ENCODE measurements at places on chromosomes 7 and 10.
A peak's percentile ranks its signal among the peaks of the same experiment; 100 is the strongest.

- peak; percentile 52 for DNase-seq
These were observed 63.5 kb downstream of the LGI1 start for GRCh38 chr10:93821051-93821772.

GRCh38 chr10:50917486-50917885 is 32.1 kb upstream of the A1CF start:
- DNase-seq, result peak; percentile 60

DNA sequence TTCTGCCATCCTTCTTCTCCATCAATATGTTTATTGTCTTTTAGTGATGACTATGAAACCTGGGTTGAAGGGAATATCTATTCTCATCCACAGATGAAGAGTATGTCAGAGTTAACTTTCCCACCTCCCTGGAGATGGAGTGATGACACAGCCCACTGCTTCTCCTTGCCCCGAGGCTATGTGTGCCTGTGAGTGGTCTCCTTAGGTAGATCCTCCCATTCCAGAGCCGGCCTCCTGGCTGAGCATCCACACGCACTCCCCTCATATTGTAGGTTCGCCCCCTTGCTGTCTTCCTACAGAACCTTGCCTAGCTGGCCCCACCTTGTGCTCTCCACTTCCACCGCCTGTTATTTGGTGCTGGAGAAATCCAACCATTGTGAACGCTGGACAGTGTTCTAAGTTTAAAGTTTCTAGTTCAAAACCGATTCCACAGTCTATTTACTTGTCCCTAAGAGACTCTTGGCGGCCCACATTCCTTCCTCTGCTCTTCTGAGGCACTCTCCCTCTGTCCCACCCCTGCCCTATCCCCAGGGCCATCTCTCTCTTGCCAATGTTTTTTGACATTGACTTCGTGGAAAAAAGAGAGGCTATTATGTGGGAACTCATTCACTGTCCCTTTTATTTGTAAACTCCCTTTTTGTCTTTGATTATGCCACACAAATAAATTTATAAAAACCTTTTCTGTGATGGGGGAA is 168.0 kb downstream of the ZNF438 start:
- DNase-seq, result no peak

DNA sequence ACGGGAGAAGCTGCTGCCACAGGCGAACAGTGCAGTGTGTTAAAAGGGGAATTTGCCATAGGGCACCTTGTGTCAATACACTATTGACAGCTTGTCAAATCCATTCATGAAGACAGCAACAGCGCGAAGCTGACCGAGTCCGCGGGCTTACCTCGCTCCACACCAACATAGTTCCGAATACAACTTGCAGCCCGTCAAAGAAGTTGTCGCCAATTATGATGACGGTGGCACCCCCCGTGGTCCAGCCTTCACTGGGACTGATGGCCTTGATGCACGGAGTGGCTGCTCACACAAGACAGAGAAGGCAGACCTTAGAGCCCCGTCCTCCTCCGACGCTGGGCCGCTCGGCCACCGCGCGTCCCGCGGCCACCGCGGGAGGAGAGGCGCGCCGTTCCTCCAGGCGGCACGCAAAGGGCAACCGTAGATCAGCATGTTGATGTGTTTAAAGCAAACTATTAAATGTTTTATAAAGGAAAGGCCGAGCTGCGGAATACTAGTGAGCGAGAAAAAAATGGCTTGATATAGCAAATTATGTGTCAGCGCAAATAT is 96.4 kb downstream of the EBF3 start:
- no peak for DNase-seq

DNA sequence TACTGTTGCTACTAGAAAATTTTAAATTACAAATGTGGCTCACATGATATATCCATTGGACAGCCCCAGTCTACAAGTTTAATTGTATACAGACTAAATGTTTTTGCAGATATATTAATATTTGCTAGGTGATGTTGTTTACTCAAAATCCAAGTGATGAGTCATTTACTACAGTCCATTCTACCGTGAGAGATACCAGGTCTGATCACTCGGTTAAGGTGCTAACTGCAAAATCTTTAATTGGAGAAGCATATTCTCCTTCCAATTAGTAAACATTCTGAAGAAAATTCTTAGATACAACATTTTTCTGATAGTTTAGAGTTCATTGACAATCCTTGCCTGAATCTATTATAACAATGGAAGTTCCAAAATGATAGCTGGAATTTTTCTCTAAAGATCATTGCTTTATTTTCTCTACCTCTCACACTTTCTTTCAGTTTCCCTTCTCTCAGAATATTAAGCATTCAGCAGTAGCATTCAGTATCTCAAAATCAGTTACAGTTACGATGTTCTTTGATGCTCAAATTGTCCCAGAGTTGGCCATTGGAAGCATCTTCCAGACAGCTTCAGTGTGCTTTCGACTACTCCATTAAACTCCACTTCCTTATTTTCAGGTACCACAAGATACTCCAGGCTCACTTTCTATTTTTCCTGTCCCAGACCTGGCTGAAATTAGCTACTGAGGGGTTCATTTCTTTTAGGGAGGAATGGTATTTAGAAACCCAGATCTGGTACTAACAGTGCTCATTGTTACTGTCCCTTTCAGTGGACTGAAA is 2.3 kb downstream of the ABCB1 start:
- no peak for DNase-seq

DNA sequence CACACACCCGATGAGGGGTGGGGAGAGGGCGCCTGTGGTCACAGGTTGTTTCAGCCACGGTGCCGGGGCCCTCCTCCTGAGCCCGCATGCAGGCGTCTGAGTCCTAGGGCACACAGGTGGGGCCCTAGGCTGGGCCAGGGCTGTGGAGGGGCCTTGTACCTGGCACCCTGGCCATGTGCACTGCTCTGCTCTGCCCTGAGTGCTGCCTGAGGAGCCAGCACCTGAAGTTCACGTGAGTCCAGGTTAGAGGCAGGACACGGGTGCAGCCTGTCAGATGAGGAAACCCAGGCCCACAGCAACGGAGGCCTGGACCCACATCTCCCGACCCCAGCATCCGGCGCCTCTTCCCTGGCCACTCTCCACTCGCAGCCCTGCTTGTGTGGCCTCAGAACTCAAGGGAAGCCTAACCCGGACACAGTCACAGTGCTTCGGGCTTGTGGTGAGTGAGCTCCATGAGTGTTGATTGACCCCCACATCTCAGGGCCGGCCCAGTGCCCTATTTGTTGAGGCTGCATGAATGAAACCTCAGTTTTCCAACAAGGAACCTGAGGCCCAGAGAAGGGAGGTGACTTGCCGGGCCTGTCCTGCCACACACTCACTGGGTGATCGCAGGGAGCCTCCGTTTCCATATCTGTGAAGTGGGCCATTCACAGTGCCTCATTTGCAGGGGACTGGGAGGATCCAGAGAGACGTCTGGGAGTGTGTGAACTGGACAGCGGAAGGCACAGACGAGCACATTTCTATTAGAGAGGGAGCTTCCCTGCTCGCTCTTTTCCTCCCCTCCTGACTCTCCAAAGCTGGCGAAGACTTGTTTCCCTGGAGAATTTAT is 39.6 kb downstream of the PPIF start:
- DNase-seq, result no peak

- no peak for DNase-seq
These were observed 115.9 kb downstream of the ZMIZ1 start for GRCh38 chr10:79184657-79185056.

GRCh38 chr7:157271315-157271990 is 65.4 kb upstream of the DNAJB6 start:
- DNase-seq, result peak; percentile 78

- no peak for DNase-seq
These were observed 29.4 kb downstream of the SLC25A28 start for GRCh38 chr10:99590799-99591198.

DNA sequence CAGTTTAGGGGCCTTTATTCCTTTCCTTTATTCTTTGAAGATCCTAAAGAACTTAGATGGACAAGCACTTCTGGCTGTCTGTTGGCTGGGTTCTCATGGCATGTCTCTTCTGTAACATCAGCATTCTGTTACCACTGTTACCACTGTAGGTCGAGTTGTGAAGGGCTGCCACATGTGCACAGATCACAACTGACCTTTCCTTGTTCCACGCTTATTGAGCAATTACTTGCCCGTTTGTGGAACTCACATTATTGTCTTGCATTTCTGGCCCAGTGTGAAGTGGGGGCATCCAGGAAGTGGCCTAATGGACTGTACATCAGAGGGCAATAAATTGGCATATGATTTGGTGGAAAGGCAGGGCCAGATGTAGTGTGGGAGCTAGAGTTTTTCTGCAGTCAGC is 23.7 kb downstream of the GBF1 start:
- peak; percentile 6 for DNase-seq

DNA sequence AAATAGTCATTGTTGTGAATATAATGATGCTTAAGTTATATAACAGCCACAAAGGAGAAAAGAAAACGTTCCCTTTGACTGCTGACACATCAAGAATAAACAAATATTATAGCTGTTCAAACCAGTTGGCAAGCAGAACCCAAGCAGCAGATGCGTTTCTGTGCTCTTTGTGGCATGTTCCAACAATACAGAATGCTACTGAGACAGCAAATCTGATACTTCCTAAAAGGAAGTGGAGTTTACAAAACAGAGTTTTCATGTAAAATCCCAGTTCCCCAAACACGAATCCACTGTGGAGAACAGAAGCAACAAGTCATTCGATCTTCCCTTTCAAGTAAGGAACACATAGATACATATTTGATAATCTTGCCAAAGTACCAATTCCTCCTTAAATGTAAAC is 170.9 kb upstream of the ASAH2 start:
- DNase-seq, result no peak

- peak; percentile 32 for DNase-seq
These were observed 512.9 kb downstream of the ATRNL1 start for GRCh38 chr10:115606086-115606485.

DNA sequence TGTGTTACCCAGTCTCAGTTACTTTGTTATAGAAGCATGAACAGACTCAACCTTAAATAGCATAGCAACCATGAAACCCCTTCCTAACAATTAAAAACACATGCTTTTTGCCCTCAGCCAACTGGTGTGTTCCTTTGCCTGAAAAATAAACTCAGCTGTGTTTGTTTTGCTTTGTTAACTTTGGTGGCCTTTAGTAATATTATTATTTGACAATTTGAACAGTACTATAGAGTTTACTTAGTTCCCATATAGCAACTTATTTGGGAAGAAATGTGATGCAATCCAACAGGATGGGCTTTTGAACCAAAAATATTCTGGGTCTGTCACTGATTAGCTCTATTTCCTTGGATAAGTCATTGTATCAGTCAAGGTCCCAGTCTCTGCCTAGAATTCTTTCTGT is 22.5 kb upstream of the MKLN1 start:
- no peak for DNase-seq

DNA sequence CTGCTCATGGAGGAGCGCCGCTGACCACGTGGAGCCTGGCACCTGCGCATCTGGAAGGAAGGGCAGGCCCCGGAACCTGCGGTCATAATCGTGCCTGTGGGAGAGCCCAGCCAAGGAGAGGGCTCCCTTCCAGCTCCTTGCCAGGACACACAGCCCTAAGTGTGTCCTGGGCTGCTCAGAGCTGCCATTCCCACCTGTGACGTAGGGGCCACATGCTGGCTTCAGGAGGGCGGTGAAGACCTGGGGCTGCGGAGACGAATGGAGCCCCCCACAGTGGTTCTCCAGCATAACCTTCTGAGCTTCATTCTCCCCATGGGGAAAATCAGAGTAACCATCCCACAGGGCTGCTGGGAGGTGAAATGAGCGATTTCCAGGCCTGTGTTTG is 127.6 kb upstream of the CHST15 start:
- DNase-seq, result no peak

GRCh38 chr7:92121681-92122080 is 12.6 kb downstream of the CYP51A1 start:
- no peak for DNase-seq

DNA sequence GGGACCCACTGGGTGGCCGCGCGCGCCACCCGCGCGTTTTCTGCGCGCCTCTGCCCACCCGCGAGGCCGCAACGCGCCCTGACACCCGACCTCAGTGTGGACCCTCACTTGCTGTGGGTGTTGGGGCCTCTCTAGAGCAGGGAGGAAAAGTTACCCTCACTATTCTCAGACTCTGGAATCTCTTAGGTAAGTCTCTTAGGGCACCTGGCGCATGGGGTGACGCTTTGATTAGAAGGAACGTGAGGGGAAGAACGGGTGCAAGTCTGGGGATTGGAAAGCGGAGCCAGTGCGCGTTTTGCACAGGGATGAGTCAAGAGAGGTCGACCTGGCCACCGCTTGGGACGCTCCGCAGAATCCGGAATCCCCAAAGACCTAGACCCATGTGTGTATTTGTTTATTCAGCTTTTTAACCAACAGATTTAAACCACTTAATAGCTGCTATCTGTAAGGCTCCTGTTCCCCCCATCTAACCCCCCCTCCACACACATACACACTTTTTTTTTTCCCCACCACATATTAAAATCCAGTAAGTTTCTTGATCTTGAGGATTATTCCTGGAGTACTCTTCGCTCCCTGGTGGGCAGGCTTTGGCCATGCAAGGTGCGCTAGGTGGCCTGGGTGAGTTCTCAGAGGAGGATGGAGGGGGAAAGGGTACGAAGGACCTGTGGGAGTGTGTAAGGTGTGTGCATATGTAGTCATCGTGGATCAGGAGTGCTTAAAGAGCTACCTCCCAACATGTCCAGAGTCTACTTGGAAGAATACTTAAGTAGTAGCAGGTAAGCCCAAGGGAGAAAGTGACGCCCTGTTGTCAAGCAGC is 169.1 kb upstream of the PPP1R3A start:
- DNase-seq, result no peak

DNA sequence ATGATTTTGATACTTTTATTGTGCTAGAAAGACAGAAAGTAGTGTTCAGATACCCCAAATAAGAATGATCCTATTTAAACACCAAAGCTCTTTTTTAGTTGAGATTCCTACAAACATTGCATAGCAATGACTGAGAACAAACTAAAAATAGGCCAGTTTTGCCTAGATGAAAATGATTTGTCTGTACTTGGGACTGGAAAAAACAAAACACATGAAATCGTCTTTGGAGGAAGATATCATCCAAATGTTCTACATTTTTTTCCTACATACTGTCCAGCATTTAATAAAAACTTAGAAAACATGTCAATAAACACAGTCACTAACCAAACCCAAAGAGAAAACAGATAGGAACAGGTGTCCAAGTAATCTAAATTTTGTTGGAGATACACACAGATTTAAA is 111.6 kb upstream of the MEOX2 start:
- no peak for DNase-seq

- peak; percentile 35 for DNase-seq
These were observed 77.5 kb upstream of the PHYHIPL start for GRCh38 chr10:59098831-59099452.

DNA sequence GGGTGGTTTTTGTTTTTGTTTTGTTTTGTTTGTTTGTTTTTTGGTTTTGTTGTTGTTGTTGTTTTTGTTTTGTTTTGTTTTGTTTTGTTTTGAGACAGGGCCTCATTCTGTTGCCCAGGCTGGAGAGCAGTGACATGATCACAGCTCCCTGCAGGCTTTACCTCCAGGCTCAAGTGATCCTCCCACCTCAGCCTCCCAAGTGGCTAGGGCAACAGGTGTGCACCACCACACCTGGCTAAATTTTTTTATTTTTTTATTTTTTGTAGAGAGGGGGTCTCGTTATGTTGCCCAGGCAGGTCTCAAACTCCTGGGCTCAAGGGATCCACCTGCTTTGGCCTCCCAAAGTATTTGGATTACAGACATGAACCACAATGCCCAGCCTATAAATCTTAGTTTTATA is 115.9 kb upstream of the NFE2L3 start:
- DNase-seq, result no peak

- peak; percentile 98 for DNase-seq
These were observed 277.6 kb downstream of the REEP3 start for GRCh38 chr10:63798599-63799498.

- no peak for DNase-seq
These were observed 47.4 kb downstream of the NRAP start for GRCh38 chr10:113616244-113617074.

All from fibroblast of lung (primary cell).